Tibial artery (tissue), 4 donors: ENCODE measurements at places on chromosomes 5 and 9.
A peak's percentile ranks its signal among the peaks of the same experiment; 100 is the strongest.

GRCh38 chr9:113137196-113138168, 13.3 kb upstream of the SLC31A2 start:
- DNase-seq: no peak

DNA sequence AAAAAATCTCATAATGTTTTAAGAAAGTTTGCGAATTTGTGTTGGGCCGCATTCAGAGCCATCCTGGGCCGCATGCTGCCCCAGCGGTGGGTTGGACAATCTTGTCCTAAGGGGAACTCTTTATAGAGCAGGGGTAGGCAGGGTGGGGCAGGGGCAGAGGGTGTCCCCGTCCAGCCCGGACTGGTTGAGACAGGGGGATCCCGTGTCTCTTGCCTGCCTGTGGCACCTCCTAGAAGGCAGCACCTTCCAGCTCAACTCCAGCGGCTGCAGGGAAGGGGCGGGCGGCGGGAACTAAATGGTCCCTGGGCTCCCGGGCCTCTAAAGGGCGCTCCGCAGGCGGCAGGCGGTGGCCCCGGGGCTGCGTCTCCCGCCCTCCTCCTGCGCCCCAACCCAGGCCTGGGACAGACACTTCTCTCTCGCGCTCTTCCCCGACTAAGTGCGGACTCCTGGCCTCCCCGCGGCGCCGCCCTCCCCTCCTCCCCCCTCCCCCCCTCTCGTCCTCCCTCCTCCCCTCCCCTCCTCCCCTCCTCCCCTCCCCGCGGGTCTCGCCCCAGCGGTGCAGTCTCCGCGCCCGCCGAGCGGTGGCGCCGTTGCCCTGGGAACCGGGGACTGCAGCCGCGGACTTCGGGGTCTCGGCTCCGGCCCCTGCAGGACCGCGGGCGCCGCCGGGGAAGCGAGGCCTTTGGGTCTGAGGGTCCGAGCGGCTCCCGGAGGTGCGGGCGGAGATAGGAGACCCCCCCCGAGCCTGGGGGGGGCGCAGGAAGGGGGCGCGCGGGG, 132.6 kb downstream of the MRPL36 start:
- DNase-seq: no peak

DNA sequence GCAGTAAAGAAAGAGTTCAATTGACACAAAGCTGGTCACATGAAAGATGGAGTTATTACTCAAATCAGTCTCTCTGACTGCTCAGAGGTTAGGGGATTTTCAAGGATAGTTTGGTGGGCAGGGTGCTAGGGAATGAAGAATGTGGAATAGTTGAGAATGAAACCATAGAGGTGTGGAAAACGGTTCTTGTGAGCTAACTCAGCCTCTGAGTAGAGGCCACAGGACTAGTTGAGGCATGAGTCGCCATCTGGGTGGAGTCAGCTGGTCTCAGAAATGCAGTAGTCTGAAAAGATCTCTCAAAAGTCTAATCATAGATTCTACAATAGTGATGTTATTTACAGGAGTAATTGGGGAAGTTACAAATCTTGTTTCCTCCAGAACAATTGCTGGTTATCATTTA, 178.9 kb upstream of the SPEF2 start:
- DNase-seq: no peak

DNA sequence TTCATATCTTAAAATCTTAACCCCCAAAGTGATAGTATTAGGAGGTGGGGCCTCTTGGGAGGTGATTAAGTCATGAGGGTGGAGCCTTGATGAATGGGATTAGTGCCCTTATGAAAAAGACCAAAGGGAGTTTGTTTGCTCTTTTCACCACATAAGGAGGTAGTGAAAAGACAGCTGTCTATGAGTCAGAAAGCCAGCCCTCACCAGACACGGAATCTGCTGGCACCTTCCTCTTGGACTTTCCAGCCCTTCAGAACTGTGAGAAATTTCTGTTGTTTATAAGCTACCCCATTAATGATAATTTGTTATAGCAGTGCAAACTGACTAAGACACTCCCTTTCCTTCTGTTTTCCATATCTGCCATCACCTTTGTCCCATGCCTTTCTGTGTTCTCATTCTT, 20.8 kb downstream of the IFNB1 start:
- DNase-seq: no peak

- no peak for DNase-seq
These were observed 53.7 kb upstream of the PPP3R2 start for GRCh38 chr9:101648493-101648892.

- DNase-seq: no peak
These were observed 340.0 kb upstream of the EDIL3 start for GRCh38 chr5:84724683-84725082.

DNA sequence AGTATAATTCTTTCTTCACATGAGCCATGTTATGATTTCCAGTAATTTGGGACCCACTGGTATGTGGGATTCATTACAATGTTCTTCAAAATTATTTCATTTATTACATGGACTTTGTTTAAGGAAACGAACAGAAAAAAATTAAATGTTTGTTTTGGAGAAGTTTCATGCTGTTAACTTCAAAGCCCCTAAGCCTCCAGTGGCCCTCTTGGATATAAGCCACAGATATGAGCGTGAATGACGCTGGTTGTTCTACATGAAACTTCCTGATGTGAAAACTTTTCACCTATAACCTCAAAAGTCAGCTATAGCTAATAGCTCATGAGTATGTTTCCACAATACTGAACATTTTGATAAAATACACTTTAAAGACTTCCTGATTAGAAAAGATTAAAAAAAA, 334.2 kb downstream of the PDE4D start:
- DNase-seq: no peak

GRCh38 chr5:156043351-156043750, 283.6 kb upstream of the SGCD start:
- DNase-seq: no peak

GRCh38 chr9:125258832-125259534, 2.6 kb upstream of the GAPVD1 start:
- peak; percentile 29 for DNase-seq

DNA sequence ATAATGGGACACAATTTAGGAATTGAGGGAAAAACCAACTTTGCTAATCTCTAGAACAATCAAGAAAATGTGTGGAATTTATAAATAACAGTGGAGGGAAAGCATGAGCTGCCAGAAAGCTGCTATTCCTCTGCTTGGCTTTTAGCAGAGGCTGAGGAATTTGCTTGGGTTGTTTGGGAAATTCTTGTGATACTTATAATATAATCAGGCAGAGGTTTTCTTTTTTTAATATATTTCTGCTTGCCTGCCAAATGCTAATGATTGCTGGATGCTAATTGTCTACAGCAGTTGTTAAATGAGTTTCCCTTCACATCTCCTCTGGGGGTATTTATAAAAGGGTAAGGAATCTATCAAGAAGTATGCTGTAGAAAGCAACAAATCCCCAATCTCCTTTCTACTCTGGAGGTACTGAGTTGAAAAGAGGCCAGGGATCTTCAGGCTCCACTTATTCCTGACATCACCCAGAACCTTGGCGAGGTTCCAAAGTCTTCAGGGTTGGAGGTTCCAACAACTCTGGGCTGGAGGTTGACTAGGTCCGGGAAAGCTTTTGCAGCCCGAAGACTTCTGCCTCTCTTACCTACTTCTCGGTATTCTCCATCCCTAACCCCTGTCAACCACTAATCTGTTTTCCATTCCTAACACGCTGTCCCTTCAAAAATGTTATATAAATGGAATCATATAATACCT, 60.4 kb upstream of the TMED7 start:
- DNase-seq: no peak

DNA sequence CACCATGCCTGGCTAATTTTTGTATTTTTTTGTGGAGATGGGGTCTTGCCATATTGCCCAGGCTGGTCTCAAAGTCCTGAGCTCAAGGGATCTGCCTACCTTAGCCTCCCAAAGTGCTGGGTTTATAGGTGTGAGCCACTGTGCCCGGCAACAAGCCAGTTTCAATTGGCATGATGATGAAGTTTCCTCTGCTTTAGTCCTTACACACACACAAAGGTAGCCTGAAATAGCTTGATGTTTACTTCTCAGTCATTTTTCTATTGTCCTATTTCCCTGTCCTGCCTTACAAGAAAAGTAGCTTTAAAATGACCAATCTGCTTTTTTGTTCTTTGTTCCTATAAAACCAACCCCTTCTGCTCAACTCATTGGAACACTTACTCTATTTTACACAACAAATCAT, 33.6 kb downstream of the PDE6A start:
- DNase-seq: no peak

DNA sequence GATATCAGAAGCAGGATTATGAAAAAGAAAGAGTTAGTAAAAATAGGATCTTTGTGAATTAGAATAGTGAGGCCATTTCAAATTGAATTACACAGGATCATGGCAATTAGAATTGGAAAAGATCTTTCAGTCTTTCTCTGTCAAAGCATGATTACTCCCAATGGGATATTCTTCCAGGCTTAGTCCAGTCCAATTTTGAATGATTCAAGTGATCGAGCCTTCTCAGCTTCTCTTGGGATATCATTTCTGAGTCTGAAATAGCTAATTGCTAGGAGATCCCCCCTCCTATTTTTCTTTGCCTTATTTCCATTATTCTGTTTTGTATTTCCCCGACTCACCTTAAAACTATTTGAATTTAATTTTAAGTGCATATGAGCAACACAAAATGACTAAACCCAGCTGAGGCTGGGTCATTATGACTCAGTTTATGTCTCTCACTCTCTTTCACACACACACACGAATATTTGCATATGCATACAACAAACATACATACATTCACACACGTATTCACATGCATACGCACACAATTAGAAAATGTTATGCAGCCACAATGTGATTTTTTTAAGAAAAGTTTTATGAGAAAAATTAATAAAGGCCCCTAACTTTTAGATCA, 34.8 kb upstream of the EFNA5 start:
- no peak for DNase-seq

- DNase-seq: no peak
These were observed 63.7 kb downstream of the PRKACG start for GRCh38 chr9:68950188-68950587.

DNA sequence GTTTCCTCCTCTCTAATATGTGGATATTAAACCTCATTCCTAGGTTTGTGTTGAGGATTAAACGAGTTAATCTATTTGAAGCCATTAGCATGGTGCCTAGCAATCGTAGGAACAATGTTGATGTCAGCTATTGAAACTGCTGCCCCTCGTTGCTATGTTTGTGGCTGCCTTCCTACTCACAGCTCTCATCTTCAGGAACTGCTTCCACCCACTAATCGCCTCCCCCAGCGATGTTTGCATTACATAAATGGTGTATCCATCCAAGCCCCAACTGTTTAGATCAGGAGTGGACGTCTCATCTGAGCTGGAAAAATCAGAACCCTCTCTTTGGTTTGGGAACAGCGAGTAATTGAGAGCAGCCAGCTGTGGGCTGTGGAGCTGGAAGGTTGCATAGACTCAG, 416.6 kb downstream of the ARHGEF28 start:
- DNase-seq: no peak

- no peak for DNase-seq
These were observed 368 bp upstream of the FRMPD1 start for GRCh38 chr9:37650299-37650872.

DNA sequence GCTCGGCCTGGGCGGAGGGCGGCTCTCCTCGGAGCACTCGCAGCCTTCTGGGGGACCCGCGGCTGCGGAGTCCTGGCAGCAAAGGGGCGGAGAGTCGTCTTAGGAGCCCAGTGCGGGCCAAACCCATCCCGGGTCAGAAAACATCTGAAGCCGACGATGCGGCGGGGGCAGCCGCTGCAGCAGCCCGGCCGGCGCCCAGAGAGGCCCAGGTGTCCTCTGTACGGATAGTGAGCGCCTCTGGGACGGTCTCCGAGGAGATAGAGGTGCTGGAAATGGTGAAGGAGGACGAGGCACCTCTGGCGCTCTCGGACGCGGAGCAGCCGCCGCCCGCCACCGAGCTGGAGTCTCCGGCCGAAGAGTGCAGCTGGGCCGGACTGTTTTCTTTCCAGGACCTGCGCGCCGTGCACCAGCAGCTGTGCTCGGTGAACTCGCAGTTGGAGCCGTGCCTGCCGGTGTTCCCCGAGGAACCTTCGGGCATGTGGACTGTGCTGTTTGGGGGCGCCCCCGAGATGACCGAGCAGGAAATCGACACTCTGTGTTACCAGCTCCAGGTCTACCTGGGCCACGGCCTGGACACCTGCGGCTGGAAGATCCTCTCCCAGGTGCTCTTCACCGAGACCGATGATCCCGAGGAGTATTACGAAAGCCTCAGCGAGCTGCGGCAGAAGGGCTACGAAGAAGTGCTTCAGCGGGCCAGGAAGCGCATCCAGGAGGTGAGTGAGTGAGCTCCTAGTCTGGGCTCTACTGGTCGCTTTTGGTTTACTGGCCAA, 1.2 kb downstream of the JMY start:
- DNase-seq: peak; percentile 70
